ENCODE measurements at places on chromosomes 11 and 22.

DNA sequence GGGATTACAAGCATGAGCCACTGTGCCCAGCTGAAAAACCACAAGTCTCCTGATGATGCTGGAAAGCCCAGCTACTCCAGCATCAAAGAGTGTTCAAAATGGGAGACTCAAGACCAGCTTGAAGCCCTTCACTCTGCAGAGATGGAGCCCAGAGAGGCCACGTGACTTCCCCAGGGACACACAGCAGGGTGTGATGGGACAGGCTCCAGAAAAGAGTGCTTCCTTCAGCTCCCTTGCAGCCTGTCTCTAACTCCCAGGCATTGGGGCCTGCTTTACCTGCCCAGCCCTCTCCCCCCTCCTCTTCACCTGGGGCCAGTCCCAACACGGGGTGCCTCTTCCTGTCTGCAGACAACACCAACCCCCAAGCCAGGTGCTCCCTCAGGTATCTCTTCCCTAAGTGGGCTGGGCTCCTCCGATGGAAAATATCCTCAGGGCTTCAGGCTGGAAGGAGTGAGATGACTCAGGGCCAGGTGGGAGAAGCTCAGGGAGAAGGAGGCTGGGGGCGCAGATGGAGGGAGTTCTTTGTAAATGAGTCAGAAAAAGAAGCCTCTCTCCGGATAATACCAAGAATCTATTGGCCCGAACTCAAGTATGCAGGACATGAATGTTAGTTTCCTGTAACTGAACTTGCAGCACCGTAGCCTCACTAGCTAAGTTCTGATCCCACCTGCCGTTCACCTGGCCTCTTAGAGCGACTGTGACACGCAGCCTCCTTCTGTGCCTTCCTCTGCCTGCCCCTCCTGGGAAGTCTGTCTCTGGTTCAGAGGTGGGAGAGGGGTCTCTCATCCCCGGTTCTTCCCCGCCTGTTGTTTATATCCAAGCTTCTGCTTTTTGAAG lies 326.6 kb downstream of the MN1 start:
- DNase-seq: peak; percentile 88

GRCh38 chr11:133619397-133619796 lies 87.1 kb upstream of the OPCML start:
- DNase-seq: no peak

- DNase-seq: no peak
These were observed 16.5 kb downstream of the NAV2 start for GRCh38 chr11:19729141-19729540.

DNA sequence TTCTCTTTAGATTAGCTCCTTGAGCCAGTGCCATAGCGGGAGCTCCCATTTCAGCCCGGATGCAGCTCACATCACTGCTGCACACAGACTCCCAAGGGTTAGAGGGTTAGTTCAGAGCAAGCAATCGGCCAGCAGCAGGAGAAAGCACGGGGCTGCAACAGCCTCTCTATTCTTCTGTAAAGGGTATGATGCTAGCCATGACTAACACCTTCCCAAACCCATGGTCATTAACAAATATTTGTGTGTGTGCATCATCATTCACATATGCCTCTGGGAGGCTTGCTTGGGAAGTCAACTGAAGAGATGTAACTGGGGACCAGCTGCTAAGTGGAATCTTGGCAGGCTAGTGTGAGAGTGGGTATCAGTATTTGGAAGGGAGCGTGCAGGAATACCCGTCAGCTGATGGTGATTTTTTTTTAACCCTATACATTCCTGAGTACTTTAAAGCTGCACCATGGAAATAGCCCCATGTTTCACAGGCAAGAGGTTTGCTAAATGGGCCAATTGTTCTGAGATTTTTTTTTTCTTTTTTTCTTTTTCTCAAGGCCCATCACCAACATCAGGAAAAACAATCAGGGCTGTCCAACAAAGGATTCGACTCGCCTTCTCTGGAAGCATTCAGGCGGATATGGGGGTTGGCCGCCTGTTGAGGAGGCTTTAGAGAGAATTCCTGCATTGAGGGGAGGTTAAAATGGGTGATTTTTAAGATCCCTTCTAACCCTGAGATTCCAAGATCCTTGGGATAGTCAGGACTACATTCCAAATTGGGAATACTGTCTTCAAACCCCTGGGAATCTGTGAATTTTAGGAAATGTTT lies 33.2 kb upstream of the CCDC89 start:
- DNase-seq: no peak

DNA sequence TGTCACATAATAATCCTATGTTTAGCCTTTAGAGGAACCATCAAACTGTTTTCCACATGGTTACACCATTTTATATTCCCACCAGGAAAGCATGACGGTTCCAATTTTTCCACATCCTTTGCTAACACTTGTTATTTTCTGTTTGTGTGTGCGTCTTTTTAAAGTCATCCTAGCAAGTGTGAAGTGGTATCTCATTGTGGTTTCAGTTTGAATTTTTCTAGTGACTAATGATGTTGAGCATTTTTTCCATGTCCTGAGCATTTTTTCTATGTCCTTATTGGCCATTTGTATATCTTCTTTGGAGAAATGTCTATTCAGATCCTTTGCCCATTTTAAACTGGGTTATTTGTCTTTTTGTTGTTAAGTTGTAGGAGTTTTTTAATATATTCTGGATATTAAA lies 53.7 kb upstream of the DEPDC7 start:
- no peak for DNase-seq

DNA sequence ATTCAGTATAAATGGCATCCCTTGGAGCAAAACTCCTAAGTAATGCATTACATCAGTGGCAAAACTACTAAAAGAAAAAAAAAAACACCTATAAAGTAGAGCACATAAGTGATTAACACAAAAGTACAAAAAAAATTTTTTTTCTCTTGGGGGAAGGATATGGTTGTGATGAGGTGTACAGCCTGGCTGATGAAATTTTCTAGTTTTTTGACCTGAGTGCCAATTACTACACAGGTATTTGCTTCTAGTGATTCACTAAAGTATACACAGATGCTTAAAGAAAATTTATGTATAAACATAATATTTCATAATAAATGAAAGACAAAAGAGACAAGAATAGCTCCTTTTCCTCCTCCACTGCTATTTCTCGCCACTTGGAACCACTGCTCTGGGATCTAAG lies 71.8 kb upstream of the APOA1 start:
- no peak for DNase-seq

GRCh38 chr11:96112192-96113128 lies 188.6 kb upstream of the MTMR2 start:
- DNase-seq: no peak

DNA sequence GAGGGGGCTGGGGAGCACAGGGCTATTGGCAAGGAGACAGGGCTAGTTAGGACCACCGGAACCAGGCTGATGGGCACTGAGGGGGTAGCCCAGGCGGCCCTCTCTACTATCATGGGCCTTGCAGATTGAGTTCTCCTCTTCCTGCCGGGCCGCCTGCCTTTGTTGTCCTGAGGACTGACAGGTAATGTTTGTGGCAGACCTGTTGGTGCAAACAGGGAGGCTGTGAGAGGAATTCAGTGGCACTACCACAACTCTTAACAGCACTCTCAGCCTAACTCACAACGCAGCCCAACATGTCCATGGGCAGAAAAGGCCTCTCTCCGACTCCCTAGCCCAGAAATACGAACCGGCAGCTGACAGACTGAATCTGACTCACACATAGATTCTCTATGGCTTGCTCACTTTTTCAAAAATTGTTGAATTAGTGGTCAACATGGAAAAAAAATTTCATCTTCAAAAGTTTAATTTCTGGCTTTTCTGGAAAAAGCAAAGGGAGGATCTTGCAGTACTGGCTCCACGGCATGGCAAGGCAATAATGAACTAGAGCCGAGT lies 11.4 kb downstream of the KCNJ5 start:
- DNase-seq: no peak

DNA sequence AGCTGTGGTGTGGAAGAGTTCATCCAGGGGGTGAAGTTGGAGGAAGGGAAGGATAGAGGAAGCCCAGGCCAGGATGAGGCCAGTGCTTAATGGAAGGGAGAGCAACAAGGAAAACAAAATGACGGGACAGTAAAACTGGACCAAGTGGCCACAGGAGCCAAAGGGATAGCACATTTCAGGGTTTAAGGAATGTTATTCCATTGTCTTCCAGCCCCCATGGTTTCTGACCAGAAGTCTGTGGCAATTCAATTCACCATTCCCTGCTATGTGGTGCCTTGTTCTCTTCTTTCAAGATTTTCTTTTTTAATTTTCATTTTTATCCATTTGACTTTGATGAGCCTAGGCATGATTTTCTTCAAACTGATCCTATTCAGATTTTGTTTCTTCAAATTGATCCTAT lies 22.5 kb downstream of the IGF2 start:
- DNase-seq: no peak

DNA sequence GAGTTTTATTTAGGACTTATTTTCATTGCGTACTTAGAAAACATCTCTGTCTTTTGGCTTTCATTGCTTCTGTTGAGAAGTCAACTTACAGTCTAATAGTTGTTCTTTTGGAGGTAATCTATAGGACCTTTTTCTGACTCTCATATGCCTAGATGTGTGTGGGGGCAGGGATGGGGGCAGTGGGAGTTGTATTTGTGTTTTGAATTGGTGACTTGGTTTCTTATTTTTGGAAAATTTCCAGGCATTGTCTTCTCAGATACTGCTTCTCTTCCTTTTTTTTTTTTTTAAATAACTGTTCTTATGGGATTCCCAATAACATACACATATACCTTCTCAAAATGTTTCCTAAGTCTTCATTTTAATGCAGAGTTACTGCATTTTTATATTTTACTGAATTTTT lies 58.0 kb downstream of the FAR1 start:
- DNase-seq: no peak

DNA sequence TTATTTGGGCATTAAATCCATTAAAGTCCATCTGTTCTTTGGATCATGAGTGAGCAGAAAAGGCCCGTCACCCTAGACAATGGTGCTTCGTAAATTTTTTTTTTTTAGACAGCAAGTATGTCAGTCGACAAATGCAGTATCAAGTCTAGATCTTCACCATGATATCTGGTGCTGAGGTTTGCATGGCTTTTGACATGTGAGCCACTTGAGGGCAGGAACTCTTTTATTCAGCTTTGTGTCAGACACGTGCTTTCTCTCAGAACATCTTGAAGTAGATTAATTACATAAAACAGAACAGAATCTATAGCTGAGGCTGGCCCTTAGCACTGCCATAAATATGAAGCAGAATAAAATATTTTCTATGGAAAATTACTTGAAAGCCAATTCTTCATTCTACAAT lies 62.9 kb upstream of the CARD18 start:
- no peak for DNase-seq

DNA sequence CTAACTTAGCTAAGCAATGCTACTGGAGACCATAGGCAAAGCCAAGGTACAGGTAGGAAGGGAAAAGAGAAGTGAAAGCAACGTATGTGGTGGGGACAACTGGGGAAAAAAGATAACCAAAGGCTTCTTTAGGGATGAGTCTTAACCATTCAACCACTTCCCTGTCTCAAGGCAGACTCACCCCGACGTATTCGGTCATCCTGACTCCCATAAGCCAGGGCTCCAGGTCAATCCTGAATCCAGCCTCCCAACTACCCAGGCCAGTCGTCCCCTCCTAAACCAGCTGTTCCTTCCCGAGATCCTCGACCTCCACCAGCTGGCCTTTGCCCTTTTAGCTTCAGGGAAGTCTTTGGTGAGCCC lies 330 bp downstream of the ACP2 start:
- no peak for DNase-seq

DNA sequence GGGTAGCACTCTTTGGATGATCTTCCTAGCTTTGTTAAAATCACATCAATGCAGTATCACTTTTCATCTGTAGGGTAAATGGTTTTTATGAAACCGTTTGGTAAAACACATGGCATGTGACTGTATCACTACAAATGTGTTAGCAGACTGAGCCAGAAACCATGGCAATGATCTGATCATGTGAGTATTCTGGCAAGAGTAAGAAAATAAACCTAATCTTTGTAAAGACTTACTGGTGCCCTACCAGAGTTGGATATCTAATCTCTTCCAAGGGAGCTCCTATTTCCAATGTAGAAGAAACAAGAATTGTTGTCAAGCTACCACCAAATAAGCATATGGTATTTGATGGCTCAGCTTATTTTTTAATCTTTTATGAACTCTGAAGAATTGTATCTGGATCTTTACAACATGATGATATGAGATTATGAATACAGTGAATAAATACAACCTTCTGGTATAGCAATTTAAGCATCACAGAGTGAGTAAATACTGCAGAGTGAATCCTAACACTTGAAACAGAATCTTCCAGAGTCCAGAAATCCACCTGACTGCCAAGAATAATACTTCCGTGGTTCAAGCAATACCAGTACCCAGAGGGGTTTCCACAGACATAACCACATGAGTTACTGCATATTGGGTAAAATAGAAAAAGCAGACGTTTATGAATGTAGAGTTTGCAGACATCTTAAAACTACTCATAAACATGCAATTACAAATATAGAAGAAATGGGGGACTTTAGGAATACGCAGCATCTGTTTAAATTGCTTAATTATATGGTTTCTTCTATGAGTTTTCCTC lies 238.8 kb downstream of the TTC28 start:
- DNase-seq: no peak
